ENCODE measurements at places on chromosomes 1 and 21. TPM values are rescaled to one million over a fixed set of nuclear protein-coding genes. Genes with fewer than 3 reads are reported as not detected.

Gene IL20
- not detected for polyA plus RNA-seq

Gene SLC25A34
- 1.2 TPM for polyA plus RNA-seq

DNA sequence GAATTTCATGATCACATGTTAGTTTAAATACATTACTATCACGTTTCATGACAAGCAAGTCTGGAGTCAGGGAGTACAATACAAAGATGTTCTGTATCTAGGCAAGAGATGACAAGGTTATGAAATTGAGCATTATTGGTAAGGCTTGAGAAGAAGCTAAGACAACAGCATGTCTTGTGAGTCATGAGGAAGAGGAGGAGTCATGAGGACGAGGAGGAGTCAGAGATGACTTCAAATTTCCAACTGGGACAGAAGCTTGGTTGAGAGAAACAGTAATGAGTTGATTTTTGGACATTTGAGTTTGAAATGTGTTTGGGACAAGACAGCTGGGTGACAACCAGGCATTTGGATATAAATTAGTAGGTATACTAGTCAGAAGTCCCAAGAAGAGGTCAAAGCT lies 4.3 kb upstream of the UBE2U start:
- H3K4me1 ChIP-seq = peaks cover 35% of the 10 kb centered on the region
- DNase-seq = no peak
- H3K27ac ChIP-seq = no peak overlapping the region
- no peak overlapping the region for H3K4me3 ChIP-seq

DNA sequence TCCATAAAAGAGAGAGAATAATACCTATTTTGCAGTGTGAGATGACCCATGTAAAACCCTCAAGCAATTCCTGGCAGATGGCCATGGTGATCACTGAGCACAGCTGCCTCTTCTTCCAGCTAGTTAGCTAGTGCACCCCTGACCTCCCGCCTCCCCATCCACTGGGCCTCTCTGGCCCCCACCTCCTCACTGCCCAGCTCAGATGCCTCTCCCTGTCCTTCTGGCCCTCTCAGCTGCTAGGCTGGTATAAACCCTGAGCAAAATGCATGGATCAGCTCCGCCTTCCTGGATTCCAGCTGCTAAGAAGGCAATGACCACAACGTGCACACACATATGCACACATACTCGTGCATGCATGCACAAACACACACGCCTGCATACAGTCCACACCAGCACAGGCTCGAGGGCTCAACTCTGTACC lies 117.2 kb downstream of the DMRTB1 start:
- no peaks in the 10 kb centered on the region for H3K27me3 ChIP-seq
- H3K4me1 ChIP-seq = peaks cover 82% of the 10 kb centered on the region
- H3K36me3 ChIP-seq = no peaks in the 10 kb centered on the region
- no peak overlapping the region for H3K27ac ChIP-seq
- DNase-seq = peak; percentile 63
- no peak overlapping the region for H3K4me3 ChIP-seq

Gene HSD3B2
- polyA plus RNA-seq = not detected

Gene CEP350
- 4.2 TPM for polyA plus RNA-seq

Gene GJA5
- polyA plus RNA-seq = not detected

Measured in SK-N-SH (cell line).